ENCODE measurements at places on chromosomes 2 and 18. TPM values are rescaled to one million over a fixed set of nuclear protein-coding genes. Genes with fewer than 3 reads are reported as not detected.

- peak; percentile 14 for DNase-seq
Observed at GRCh38 chr2:47631792-47632398, 151.1 kb upstream of the MSH6 start.

GRCh38 chr2:26521054-26521912 is 43.4 kb upstream of the OTOF start:
- no peak for DNase-seq

- no peak for DNase-seq
Observed at GRCh38 chr2:197234671-197235191, 75.8 kb downstream of the ANKRD44 start.

DNA sequence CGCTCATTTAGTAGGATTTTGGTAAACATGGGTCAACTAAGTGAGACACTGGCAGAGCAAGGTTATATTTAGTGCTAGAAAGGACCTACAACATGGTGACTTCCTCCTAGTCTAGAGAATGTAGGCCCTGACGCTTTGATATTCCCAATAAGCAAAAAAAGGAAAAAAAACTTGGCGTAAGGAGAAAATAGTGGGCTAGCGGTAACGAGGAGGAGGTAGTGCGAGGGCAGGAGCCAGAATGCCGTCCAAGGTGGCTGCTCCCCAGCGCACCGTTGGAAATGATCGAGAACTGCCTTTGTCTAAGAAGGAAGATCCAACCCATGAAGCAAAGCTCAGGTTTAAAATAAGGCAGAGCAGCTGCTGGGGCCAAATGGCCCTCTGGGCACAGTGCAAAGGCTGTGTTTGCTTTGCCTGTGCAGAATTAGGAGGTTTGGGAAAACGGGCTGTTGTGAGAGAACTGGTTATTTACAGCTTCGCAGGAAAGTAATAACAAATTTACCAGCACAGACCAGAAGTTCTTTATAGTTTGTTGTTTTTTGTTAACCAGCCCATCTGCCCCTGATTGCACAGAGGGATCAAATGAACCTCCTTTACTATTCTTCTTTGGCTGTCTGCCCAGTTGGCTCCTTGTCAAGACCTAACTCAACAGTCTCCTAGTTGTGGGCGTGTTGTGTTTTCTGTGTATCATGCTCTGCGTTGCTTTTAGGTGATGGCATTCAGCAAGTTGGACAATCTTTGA is 86.6 kb downstream of the ITGB1BP1 start:
- peak; percentile 95 for DNase-seq

GRCh38 chr2:150944315-150944714 is 317.3 kb downstream of the RBM43 start:
- DNase-seq: no peak

DNA sequence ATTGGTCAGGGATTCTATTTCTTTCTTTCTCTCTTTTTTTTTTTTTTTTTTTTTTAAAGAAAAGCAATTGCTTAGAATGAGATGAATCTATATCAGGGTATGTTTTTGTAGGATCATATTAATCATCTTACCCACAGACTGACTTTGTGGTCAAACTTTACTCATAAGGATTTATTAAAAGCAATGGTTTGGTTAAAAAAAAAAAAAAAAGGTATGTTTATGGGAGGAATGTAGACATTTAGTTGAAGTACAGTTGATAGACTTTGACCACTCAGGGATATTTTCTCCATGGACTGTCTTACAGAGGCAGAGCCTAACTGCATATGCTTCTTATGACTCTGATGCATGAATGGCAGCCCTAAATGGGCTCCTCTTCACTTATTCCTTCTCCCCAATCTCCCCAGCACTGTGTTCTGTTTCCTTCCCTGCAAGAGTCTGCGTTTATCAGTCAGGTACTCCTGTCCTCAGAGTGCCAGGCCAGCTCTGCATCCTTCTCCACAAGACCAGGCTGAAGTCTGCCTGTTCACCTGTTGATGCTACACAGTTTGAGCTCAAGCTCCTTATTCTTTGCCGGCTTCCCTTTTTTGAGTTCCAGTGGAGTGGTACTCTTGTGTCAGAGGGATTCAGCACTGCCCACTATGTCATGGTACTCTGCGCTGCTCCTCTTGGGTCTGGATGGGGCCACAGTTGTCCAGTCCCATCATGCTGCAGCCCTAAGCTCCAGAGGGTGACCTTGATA is 24.3 kb downstream of the CRIM1 start:
- no peak for DNase-seq

- no peak for DNase-seq
Observed at GRCh38 chr2:66872081-66872985, 437.4 kb downstream of the MEIS1 start.

- DNase-seq: peak; percentile 7
Observed at GRCh38 chr2:158619496-158619895, 162.7 kb downstream of the PKP4 start.

DNA sequence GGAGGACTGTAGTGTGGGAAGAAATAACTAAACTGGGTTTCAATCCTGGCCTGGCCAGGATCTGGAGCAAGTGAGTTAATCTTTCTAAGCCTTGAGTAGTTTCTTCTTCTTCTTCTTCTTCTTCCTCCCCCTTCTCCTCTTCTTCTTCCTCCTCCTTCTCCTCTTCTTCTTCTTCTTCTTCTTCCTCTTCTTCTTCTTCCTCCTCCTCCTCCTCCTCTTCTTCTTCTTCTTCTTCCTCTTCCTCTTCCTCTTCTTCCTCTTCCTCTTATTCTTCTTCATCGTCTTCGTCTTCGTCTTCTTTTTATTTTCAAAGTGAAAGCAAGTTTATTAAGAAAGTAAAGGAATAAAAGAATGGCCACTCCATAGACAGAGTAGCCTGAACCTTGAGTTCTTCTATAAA is 6.5 kb upstream of the IL1RN start:
- no peak for DNase-seq

DNA sequence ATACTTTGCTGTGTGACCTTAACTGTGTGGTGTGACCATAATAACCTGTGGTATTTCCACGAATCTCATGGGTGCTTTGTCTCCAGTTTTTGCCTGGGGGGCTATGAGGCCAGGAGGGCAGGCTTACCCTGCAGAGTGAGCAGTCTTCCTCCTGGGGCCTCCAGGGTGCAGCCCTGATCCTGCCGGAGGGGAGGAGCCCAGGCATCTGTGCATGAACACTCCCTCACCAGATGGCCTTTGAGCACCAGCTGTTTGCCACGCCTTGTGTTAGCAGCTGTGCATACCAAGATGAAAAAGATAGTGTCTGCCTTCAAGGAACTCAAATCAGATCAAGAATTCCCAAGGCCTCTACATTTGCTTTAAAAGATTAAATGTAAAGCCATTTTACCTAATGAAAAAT is 75.0 kb upstream of the RBM44 start:
- peak; percentile 63 for DNase-seq

GRCh38 chr18:58254873-58255511 is 211.0 kb downstream of the NEDD4L start:
- peak; percentile 35 for DNase-seq

The RGPD3 gene
- 4.1 TPM for total RNA-seq

The CTAGE1 gene
- total RNA-seq: 8.9 TPM

The C1QL2 gene
- 0.48 TPM for total RNA-seq

The NPHP1 gene
- 14.7 TPM for total RNA-seq
